ENCODE measurements at places on chromosomes 5 and 9.

- DNase-seq, result no peak
Observed at GRCh38 chr5:38078161-38078560, 180.2 kb upstream of the EGFLAM start.

GRCh38 chr5:107917983-107918382 lies 247.2 kb upstream of the EFNA5 start:
- no peak for DNase-seq

DNA sequence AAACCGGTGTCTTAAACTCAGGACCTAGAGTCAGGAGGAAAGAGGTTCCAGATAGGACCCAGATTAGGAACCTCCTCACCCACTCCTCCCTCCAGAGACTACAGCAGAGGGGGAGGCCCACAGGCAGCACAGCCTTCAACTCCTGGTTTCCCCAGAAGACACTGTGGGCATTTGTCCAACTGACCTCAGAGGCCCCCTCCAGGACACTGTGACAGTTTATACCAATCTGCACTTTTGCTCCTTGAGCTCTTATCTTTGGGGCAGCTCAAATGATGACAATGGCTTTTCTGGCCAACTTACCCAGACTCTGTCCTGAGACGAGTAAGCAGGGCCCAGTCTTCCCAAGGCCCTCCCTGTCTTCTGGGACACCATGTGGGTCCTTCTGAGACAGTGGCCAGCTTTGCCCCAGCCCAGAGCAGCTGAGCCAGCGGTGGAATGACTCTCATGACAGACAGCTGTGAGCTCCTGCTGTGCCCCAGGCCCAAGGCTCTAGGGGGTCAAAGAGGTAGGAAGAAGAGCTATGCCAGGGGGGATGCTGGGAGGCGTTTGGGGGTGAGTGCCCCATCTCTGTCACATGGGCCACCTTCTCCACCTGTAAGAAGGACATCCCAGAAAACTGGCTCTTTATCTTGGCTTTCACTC lies 14.3 kb downstream of the OR2V2 start:
- DNase-seq, result no peak

DNA sequence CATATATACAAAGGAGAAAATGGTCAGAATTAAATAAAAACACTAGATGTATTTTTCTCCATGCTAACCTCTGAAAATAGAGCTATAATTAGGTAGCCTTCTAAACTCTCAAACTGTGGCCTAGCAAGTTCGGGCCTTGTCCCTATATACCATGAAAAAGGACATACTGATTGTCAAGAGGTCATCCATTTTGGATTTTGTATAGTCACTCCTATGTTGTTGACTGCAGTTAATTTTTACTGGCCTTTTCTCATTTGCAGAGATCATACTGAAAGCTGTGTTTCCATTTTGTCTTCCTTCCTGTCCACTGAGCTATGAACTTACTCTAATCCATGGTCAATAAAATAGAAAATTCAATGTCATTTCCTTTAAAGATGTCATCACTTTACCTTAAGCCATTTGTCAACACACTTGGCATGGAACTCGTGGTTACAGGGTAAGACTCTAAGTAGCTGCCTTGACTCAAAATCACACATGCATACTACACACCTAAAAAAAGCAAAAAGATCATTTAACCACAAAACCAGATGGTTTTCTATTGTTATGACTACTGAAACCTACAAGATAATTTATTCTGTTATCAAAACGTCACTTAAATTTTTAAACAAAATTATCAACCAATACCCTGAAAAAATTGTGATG lies 58.0 kb downstream of the RNF38 start:
- DNase-seq, result no peak

- DNase-seq, result no peak
Observed at GRCh38 chr5:122545986-122546385, 228.9 kb upstream of the SNX2 start.

GRCh38 chr5:55900068-55900467 lies 48.9 kb downstream of the IL31RA start:
- DNase-seq, result no peak

GRCh38 chr9:129338724-129339430 lies 160.8 kb upstream of the IER5L start:
- DNase-seq, result no peak

GRCh38 chr5:150419630-150420270 lies 7.0 kb upstream of the CD74 start:
- DNase-seq, result no peak

DNA sequence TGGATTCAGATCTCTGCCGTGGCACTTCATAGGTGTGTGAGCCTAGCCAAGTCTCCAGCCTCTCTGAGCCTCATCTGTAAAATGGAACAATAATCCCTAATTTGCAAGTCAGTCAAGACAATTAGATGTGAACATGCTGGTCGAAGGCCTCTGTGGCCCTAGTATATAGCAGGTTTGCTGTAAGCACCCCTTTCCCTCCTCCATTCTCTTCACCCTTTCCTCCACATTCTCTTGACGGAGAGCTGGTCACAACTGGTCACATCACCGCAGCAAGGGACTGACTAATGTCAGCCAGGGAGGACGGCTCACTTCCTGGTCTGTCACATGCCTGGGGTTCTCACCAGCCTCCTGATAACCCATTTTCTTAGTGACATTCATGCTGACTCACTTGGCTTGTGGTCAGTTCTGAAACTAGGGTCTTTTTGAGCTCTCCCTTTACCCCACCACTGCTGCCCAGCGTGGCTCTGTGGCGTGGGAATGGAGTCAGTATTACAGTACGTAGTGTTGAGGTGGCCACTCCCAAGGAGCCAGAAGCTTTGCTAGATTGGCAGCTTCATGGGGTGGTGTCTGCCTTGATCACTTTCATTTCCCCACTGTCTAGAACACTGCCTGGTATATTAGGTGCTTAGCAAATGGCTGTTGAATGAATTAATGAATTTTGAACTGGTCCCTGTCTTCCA lies 47.8 kb downstream of the ERGIC1 start:
- no peak for DNase-seq

- no peak for DNase-seq
Observed at GRCh38 chr5:60209146-60209840, 315.8 kb upstream of the PDE4D start.

DNA sequence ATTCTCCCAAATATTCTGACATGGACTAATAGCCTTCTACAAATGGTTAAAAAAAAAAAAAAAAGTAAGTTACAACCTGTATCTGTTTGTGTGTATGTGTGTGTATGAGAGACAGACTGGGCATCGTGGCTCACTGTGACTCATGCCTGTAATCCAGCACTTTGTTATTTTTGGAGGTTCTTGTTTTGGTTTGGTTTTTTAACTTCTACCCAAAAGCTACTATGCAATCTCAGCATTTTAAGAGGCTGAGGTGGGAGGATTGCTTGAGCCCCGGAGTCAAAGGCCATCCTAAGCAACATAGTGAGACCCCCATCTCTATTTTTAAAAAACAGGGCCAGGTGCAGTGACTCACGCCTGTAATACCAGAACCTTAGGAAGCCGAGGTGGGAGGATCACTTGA lies 17.6 kb upstream of the HAVCR1 start:
- no peak for DNase-seq

- peak; percentile 83 for DNase-seq
Observed at GRCh38 chr5:114361724-114362196, at the start of gene KCNN2. Gene KCNN2 (plus strand): TSS chr5:114362070. CDS start chr5:114362140, 70 bp downstream.

GRCh38 chr5:78879516-78879915 lies 105.6 kb downstream of the ARSB start:
- DNase-seq, result no peak

- no peak for DNase-seq
Observed at GRCh38 chr5:148540647-148541046, 113.7 kb downstream of the HTR4 start.

- no peak for DNase-seq
Observed at GRCh38 chr9:133470427-133470924, 8.4 kb downstream of the SLC2A6 start.

GRCh38 chr5:164060786-164061355 lies 555.5 kb downstream of the MAT2B start:
- no peak for DNase-seq

DNA sequence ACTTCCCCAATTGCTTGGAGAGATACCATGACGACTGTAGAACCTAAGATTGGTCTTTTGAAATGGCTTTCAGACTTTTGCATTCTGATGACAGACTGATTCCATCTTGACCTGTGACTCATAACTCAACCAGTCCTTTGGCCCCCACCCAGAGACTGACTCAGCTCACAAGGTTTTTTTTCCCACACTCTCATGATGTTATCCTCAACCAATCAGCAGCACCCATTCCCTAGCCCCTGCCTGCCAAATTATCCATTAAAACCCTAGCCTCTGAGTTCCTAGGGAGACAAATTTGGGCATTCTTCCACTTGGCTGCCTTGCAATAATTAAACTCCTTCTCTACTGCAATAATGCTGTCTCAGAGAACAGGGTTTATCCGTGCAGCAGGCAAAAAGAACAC lies 1263.3 kb upstream of the CDH9 start:
- no peak for DNase-seq

GRCh38 chr5:125148706-125149105 lies 402.3 kb upstream of the ZNF608 start:
- DNase-seq, result no peak

- DNase-seq, result no peak
Observed at GRCh38 chr5:34699155-34700077, 43.3 kb downstream of the RAI14 start.

Measured in anterior cingulate cortex (tissue), 58 donors.